ENCODE measurements at places on chromosomes 11 and 22. TPM values are rescaled to one million over a fixed set of nuclear protein-coding genes. Genes with fewer than 3 reads are reported as not detected.
A peak's percentile ranks its signal among the peaks of the same experiment; 100 is the strongest.

- H3K27me3 ChIP-seq = no peaks in the 10 kb centered on the region
- H3K4me3 ChIP-seq = no peak overlapping the region
- H3K27ac ChIP-seq = no peak overlapping the region
- H3K36me3 ChIP-seq = no peaks in the 10 kb centered on the region
- H3K4me1 ChIP-seq = no peaks in the 10 kb centered on the region
- no peak for DNase-seq
These were observed 82.8 kb downstream of the FLI1 start for GRCh38 chr11:128776424-128777284.

- H3K27ac ChIP-seq = no peak overlapping the region
- no peaks in the 10 kb centered on the region for H3K4me1 ChIP-seq
- no peak for DNase-seq
- no peak overlapping the region for H3K4me3 ChIP-seq
- H3K27me3 ChIP-seq = peaks cover 3% of the 10 kb centered on the region
These were observed 75.0 kb downstream of the CTTN start for GRCh38 chr11:70473186-70473872.

DNA sequence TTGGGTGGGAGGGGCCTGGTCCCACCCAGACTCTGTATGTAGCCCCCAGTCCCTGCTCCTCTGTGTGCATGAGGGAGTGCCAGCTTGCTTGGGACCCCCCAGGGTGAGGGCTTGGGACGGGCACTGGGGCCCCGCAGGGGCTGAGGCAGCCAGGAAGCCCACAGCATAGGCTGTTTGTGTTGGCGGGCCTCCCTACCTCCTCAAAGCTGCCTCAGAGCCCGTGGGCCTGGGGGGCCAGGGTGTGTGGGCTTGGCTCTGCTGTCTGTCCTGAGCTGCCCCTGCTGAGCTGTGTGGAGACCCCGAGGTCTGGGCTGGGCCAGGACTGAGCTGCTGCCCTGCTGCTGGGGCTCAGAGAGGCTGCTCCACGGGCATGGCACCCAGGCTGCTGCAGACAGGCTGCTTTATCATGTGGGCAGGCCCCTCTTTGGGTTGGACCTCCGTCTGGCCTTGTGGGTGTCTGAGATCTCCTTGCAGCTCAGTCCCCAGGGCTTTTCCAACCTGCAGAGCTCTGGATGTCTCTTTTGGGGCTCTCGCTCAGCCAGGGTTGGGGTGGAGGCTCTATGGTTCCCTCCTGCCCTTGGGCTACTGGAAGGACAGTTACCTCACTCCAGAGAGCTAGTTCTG, 3.3 kb downstream of the TSPAN4 start:
- DNase-seq = no peak
- peak overlapping the region; percentile 24 for H3K4me3 ChIP-seq
- H3K36me3 ChIP-seq = no peaks in the 10 kb centered on the region
- peak overlapping the region; percentile 16 for H3K27ac ChIP-seq
- no peaks in the 10 kb centered on the region for H3K27me3 ChIP-seq

DNA sequence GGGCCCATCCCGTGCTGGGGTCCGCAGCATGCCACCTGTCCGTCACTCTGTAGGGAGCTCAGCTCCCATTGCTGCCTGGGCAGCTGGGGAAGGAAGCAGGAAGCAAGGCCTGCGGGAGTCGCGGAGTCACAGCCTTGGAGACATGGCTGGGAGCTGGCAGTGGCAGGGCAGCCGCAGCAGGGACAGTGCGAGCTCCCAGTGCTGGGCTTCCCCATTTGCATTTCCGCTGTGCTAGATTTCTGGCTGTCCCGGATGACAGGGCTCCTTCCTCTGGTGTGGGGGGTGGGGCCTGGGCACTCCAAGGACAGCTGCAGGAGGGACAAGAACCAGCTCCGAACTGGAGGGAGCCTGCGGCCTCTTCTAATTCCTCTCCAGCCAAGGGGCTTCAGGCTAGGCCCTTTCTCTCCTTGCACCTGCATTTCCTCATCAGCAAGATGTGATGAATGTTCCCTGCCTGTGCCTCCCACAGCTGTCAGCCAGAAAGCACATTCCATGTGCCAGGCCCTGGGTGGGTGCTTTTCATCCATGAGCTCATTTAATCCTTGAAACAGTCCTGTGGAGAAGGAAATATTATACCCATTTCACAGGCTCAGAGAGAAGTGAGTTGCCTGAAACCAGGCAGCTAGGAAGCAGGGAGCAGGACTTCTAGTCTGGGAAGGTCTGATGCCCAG, 48.0 kb downstream of the MYO7A start:
- no peak overlapping the region for H3K4me3 ChIP-seq
- H3K27me3 ChIP-seq = no peaks in the 10 kb centered on the region
- H3K27ac ChIP-seq = no peak overlapping the region
- DNase-seq = no peak
- no peaks in the 10 kb centered on the region for H3K36me3 ChIP-seq
- H3K4me1 ChIP-seq = no peaks in the 10 kb centered on the region

DNA sequence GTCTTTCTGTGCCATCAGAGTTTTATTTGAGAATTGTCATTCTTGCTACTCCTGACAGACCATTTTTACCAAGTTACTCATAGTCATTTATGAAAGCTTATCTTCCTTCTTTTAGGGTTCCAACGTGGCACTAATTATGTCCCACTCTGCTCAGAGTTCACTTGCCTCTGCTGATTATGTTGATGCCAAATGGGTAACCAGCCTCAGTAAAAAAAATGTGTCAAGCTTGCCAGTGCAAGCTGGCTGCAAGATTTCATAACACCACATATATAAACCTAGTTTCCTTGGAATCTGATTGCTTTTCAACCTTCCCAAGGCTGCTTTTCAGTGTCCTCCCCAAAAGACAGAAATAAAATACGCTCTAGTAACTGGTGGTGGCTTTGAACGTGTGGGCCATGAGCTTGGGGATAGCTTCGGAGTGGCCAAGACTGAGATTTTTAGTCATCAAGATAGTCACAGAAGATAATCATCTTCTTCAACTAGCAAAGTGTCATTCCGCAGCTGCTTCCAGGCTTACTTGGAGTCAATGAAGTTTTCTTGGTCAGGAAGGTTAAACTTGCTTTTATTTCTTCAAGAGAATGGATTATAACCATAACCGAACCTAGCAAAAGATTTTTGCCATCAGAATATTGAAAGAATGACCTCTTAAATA, 29.5 kb upstream of the APOA1 start:
- peaks cover 18% of the 10 kb centered on the region for H3K4me1 ChIP-seq
- H3K27me3 ChIP-seq = no peaks in the 10 kb centered on the region
- no peak overlapping the region for H3K4me3 ChIP-seq
- no peak overlapping the region for H3K27ac ChIP-seq
- no peak for DNase-seq

GRCh38 chr11:111571829-111572501, 30.3 kb upstream of the SIK2 start:
- H3K27ac ChIP-seq = no peak overlapping the region
- H3K36me3 ChIP-seq = no peaks in the 10 kb centered on the region
- no peak for DNase-seq
- H3K27me3 ChIP-seq = no peaks in the 10 kb centered on the region

GRCh38 chr11:63369165-63369970, at the start of gene SLC22A9:
SLC22A9 (plus strand) TSS chr11:63369785; CDS start chr11:63370057, 272 bp downstream.
- H3K27me3 ChIP-seq = no peaks in the 10 kb centered on the region
- no peaks in the 10 kb centered on the region for H3K4me1 ChIP-seq
- DNase-seq = no peak
- H3K27ac ChIP-seq = no peak within 1 kb of the TSS
- H3K36me3 ChIP-seq = no peaks in the 10 kb centered on the region
- H3K4me3 ChIP-seq = no peak within 1 kb of the TSS

DNA sequence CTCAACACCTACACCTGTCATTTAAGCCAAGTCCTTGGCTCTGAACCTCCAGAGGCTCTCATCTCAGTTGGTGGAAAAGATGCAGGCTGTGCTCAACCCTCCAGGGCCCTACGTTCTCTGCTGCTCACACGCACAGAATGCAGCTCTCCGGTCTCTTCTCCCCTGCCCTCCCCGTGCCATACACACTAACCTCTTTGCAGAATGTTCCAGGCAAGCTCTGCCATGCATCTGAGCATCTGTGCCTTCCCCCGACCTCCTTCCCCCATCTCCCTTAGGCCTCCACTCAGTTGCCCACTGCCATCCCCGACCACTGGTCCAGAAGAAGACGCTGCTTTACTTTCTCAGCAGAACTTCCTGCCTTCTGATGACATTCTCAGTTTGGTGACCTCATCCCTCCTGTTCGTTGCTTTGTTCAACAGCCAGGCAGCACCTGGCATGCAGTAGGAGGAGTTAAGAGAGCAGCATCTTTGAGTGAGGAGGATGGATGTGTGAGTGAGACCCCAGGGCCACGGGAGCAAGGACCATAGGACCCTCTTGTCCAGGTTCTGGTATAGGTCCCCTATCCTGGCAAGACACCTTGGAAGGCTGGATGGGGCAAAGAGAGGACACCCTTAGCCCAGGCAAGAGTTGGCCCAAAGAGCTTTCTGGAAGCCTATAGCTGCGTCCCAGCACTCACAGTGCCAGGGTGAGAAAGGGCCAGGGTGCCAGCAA, 598.0 kb downstream of the BRD1 start:
- no peaks in the 10 kb centered on the region for H3K4me1 ChIP-seq
- no peaks in the 10 kb centered on the region for H3K36me3 ChIP-seq
- no peak for DNase-seq
- H3K27me3 ChIP-seq = no peaks in the 10 kb centered on the region

DNA sequence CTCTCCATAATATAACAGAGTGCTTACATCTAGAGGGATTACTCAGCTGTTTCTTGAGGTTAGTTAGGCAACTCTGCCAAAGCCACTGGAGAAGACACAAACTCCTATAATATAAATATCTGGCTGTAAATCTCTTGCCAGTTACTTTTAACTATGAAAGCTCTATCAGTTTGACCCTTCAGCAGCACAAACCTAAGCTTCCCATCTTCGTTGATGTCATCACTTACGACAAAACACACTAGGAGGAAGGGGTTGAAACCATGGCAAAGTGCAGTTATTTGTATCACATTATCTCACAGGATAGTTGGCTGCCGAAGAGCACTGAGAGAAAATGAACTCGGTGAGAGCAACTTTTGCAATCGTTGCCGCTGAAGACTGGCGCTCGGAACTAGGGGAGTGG, 922.1 kb downstream of the OPCML start:
- H3K27ac ChIP-seq = no peak overlapping the region
- no peaks in the 10 kb centered on the region for H3K36me3 ChIP-seq
- DNase-seq = peak; percentile 91
- H3K4me3 ChIP-seq = no peak overlapping the region
- peaks cover 9% of the 10 kb centered on the region for H3K4me1 ChIP-seq

GRCh38 chr11:46930089-46930488, 6.5 kb upstream of the CSTPP1 start:
- H3K27ac ChIP-seq = peak overlapping the region; percentile 41
- H3K4me3 ChIP-seq = no peak overlapping the region
- H3K27me3 ChIP-seq = no peaks in the 10 kb centered on the region
- DNase-seq = peak; percentile 62
- H3K4me1 ChIP-seq = peaks cover 8% of the 10 kb centered on the region
- H3K36me3 ChIP-seq = no peaks in the 10 kb centered on the region

GRCh38 chr11:72239313-72239848, 4.6 kb downstream of the PHOX2A start:
- H3K36me3 ChIP-seq = peaks cover 17% of the 10 kb centered on the region
- peak overlapping the region; percentile 40 for H3K4me3 ChIP-seq
- peaks cover 26% of the 10 kb centered on the region for H3K4me1 ChIP-seq
- H3K27me3 ChIP-seq = peaks cover 38% of the 10 kb centered on the region
- H3K27ac ChIP-seq = no peak overlapping the region
- peak; percentile 41 for DNase-seq

- H3K4me1 ChIP-seq = no peaks in the 10 kb centered on the region
- H3K4me3 ChIP-seq = no peak overlapping the region
- H3K27me3 ChIP-seq = no peaks in the 10 kb centered on the region
- peak; percentile 11 for DNase-seq
These were observed 977.0 kb upstream of the CHORDC1 start for GRCh38 chr11:91199866-91200265.

DNA sequence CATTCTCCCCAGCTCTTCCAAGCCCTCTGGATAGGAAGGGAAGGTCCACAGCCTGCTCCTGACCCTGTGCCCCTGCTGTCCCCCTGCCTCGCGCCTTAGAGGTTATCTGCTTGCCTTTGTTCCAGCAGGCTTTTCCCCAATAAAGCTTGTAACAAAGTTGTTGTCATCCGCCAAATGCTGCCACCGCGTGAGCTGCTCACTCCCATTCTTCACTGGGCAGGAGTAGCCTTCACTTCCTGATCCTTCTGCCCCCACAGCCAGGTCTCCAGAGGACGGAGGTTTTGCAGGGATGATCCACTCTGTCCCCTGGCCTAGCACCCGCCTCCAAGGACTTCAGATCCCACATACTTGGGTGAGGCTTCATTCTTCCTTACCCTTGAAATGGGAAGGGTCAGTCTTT, 94.0 kb upstream of the RASSF10 start:
- H3K4me3 ChIP-seq = no peak overlapping the region
- H3K36me3 ChIP-seq = peaks cover 7% of the 10 kb centered on the region
- no peak overlapping the region for H3K27ac ChIP-seq

GRCh38 chr11:3094223-3094824, 37.1 kb upstream of the CARS1 start:
- DNase-seq = no peak
- H3K36me3 ChIP-seq = peaks cover 5% of the 10 kb centered on the region
- peaks cover 22% of the 10 kb centered on the region for H3K4me1 ChIP-seq
- no peaks in the 10 kb centered on the region for H3K27me3 ChIP-seq
- H3K4me3 ChIP-seq = no peak overlapping the region
- H3K27ac ChIP-seq = no peak overlapping the region

- peak overlapping the region; percentile 40 for H3K27ac ChIP-seq
- peaks cover 21% of the 10 kb centered on the region for H3K4me1 ChIP-seq
- H3K27me3 ChIP-seq = no peaks in the 10 kb centered on the region
- peaks cover 49% of the 10 kb centered on the region for H3K36me3 ChIP-seq
- peak; percentile 66 for DNase-seq
- H3K4me3 ChIP-seq = no peak overlapping the region
These were observed 5.2 kb downstream of the DDB1 start for GRCh38 chr11:61327669-61328071.

- no peaks in the 10 kb centered on the region for H3K27me3 ChIP-seq
- H3K4me1 ChIP-seq = no peaks in the 10 kb centered on the region
- no peak for DNase-seq
- no peaks in the 10 kb centered on the region for H3K36me3 ChIP-seq
- H3K27ac ChIP-seq = no peak overlapping the region
These were observed 11.5 kb upstream of the GLYAT start for GRCh38 chr11:58742981-58743880.

DNA sequence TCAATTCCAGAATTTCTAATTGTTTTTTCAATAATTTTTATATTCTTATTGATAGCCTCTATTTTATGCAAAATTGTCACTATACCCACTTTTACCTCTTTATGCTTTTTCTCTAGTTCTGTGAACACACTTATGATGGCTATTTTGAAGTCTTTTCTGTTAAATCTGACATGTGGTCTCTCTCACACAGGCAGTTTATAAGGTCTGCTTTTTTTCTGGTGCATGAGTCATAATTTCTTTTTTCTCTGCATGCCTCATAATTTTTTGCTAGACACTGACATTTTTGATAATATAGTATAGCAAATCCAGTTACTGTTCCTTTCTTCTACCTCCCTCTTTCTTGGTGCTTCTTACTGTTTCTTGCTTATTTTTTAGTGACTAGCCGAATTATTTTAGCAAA, 36.0 kb downstream of the ZBTB44 start:
- no peak overlapping the region for H3K4me3 ChIP-seq
- H3K27me3 ChIP-seq = no peaks in the 10 kb centered on the region
- no peak for DNase-seq
- no peaks in the 10 kb centered on the region for H3K36me3 ChIP-seq

BRSK2 gene
- total RNA-seq = 7.1 TPM

MACROD1 gene
- 5.1 TPM for total RNA-seq

CCDC81 gene
- total RNA-seq = 4.5 TPM

GPR83 gene
- 0.14 TPM for total RNA-seq

EMID1 gene
- total RNA-seq = 0.72 TPM

VWA5A gene
- 8.6 TPM for total RNA-seq

KCNK7 gene
- not detected for total RNA-seq

E2F8 gene
- 0.17 TPM for total RNA-seq

RAB36 gene
- total RNA-seq = 5.0 TPM

MOV10L1 gene
- 0.62 TPM for total RNA-seq
